Pancreas (tissue), 10 donors: ENCODE measurements at places on chromosomes 5 and 9. TPM values are rescaled to one million over a fixed set of nuclear protein-coding genes. Genes with fewer than 3 reads are reported as not detected.

DNA sequence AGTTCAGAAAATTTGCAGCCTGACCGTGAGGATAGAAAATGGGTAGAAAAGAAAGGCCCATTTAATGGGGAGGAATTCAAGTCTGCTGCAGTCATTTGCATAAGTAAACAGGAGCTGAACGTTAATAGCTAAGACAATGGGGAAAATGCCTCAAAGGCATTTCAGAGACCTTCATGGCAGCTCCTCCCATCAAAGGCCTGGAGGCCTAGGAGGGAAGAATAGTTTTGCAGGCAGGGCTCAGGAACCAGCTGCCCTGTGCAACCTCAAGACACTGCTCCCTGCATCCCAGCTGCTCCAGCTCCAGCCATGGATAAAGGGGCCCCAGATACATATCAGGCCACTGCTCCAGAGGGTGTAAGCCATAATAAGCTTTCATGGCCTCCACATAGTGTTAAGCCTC lies 32.2 kb upstream of the CDH18 start:
- H3K4me3 ChIP-seq: no peak overlapping the region
- no peak for DNase-seq
- H3K27me3 ChIP-seq: no peaks in the 10 kb centered on the region
- no peaks in the 10 kb centered on the region for H3K36me3 ChIP-seq
- no peak overlapping the region for H3K27ac ChIP-seq

- H3K36me3 ChIP-seq: no peaks in the 10 kb centered on the region
- no peaks in the 10 kb centered on the region for H3K27me3 ChIP-seq
- H3K4me3 ChIP-seq: no peak overlapping the region
- no peak overlapping the region for H3K27ac ChIP-seq
- no peak for DNase-seq
These were observed 5.7 kb downstream of the PCDHB4 start for GRCh38 chr5:141127305-141127704.

- DNase-seq: no peak
- H3K27me3 ChIP-seq: peaks cover 56% of the 10 kb centered on the region
- no peaks in the 10 kb centered on the region for H3K4me1 ChIP-seq
- no peak overlapping the region for H3K4me3 ChIP-seq
These were observed 9.5 kb downstream of the IRX2 start for GRCh38 chr5:2741956-2742355.

DNA sequence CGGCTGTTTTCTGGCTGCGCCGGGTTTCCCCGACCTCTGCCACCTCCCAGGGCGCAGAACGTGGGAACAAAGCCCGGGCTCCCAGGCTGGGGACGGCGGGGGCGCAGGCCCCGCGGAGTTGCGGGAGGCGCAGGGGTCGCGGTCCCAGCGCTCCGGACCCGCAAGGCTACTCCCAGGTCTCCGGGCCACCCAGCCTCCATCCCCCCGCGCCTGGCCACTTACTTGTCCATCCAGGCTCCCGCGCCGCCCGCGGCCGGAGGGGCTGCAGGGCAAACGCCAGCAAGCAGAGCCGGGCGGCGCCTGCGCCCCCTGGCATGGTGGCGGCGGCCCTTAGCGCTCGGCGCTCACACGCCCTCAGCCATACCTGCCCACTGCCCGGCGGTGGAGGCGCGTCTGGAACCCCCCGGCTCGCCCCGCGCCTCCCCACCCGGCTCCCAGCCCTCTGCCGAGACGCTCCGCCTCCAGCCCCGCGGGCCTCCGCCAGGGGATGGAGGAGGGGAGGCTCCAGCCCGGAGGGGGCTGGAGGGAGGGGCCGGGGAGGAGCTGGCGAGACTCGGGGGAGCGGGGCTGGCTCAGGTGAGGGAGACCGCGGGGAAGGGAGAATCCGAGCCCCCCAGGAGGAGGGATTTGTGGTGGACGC lies at the start of gene ADAM19:
Gene ADAM19 (minus strand): TSS at position 395 of the 640 bp plus-strand sequence. CDS start 79 bp downstream, at position 316.
- no peak within 1 kb of the TSS for H3K27ac ChIP-seq
- no peaks in the 10 kb centered on the region for H3K36me3 ChIP-seq
- H3K4me3 ChIP-seq: peak within 1 kb of the TSS; percentile 59
- DNase-seq: no peak
- no peaks in the 10 kb centered on the region for H3K4me1 ChIP-seq
- H3K27me3 ChIP-seq: peaks cover 8% of the 10 kb centered on the region

DNA sequence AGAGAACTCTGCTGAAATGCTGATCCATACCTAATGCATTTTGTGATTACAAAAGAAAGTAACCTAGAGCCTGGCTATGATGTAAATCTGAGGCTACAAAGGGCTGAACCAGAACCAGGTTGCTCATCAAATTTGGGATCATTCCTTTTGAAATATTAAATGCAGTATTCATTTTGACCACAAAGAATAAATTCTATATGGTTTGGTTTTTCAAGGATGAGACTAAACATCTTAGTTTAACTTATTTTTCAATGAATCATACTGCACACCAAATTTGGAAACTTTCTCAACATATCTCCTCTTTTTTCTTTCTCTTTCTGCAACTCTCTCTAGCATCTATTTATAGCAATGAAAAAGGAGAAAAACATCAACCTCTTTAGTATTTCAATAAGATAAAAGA lies 46.5 kb downstream of the CEMIP2 start:
- no peak overlapping the region for H3K4me3 ChIP-seq
- no peak for DNase-seq
- H3K36me3 ChIP-seq: peaks cover 22% of the 10 kb centered on the region
- H3K27ac ChIP-seq: no peak overlapping the region
- H3K4me1 ChIP-seq: peaks cover 10% of the 10 kb centered on the region
- H3K27me3 ChIP-seq: no peaks in the 10 kb centered on the region

DNA sequence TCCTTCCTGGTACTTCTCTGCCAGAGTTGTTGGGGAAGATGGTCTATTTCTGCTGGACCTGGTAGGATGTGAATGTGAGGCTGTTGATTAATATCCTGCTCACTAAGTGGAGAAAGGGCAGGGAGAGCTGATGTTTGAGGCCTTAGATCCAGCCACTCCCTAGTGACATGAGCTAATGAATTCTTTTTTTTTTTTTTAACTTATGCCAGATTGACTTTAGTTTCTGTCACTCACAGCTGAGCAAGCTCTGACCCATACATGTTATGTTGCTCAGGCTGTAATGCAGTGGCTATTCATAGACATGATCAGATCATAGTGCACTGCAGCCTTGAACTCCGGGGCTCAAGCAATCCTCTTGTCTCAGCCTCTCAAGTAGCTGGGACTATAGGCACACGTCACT lies 75.1 kb upstream of the SPRY4 start:
- no peak for DNase-seq
- H3K36me3 ChIP-seq: no peaks in the 10 kb centered on the region
- H3K4me3 ChIP-seq: no peak overlapping the region

DNA sequence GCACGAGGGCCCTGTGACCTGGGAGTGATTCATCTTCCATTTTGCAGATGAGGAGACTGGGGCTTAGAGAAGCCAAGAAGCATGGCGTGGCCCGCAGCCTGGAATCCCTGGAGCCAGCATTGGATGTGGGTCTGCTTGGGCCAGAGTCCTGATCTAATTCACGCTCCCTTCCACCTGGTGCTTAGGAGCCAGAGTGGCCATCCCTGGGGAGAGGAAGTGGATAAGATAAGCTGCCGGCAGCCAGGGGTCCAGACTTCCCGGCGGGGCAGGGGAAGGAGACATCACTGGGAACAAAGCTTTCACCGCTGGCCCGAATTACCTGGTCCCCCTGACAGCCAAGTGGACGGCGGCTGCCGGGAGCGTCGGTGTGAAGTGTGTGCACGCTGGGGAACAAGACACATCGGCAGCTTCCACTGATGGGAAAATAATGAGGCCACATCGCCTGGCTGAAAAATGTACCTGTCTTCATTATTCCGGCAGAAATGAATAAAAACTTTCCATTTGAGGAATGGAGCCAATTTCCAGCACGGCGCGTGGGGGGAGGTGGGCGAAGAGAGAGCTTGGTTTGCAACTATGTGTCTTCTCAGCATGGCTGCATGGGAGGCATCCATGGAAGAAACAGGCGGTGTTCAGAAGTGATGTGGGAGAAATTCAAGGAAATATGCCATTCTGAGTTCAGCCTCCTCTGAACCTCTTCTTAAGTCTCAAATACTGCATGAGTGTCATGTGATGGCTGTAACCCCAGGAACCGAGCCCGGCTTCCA lies 78.5 kb downstream of the OLFM1 start:
- H3K36me3 ChIP-seq: no peaks in the 10 kb centered on the region
- no peaks in the 10 kb centered on the region for H3K4me1 ChIP-seq
- no peaks in the 10 kb centered on the region for H3K27me3 ChIP-seq
- H3K27ac ChIP-seq: no peak overlapping the region
- no peak for DNase-seq
- no peak overlapping the region for H3K4me3 ChIP-seq

GRCh38 chr9:21174671-21175070 lies 8.2 kb upstream of the IFNA21 start:
- no peaks in the 10 kb centered on the region for H3K4me1 ChIP-seq
- no peak for DNase-seq
- H3K27me3 ChIP-seq: no peaks in the 10 kb centered on the region
- H3K36me3 ChIP-seq: no peaks in the 10 kb centered on the region

DNA sequence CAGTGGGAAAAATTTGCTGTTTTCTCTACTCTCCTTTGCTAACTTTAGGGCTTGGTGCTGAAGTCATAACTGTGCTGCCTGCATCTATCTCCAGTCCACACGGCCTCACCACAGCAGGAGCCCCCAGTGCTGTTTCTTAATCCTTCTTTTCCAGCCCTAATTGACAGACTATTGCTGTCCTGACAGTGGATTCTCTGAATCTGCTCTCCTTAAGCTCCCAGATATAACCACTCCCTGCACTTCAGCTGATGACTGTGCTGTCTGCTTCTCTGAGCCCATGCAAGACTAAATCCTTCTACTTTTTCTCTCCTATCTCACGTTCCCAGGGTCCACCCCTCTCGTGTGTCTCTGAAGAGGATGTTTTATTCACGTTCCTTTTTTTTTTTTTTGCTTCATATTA lies 19.7 kb upstream of the GRIA1 start:
- H3K36me3 ChIP-seq: no peaks in the 10 kb centered on the region
- DNase-seq: no peak
- no peaks in the 10 kb centered on the region for H3K27me3 ChIP-seq
- H3K4me3 ChIP-seq: no peak overlapping the region
- no peaks in the 10 kb centered on the region for H3K4me1 ChIP-seq

DNA sequence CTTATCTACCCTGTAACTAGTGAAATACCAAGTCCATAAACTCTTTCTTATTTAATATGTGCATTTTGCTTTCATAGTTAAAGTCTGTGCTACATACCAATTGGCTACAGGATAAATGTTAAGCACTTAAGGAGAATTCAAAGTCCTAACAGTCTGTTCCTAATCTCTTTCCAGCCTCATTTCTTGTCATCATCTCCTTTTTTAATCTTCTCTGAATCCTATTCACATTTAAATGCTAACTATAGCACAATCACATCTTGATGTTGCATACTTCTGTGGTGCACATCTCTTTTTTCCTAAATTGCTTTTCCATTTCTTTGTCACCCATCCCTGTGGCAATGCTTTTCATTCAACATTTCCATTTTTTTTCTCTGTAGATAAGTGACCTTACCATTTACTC lies 996.1 kb upstream of the TYRP1 start:
- no peaks in the 10 kb centered on the region for H3K4me1 ChIP-seq
- no peaks in the 10 kb centered on the region for H3K36me3 ChIP-seq
- no peaks in the 10 kb centered on the region for H3K27me3 ChIP-seq
- DNase-seq: no peak

DNA sequence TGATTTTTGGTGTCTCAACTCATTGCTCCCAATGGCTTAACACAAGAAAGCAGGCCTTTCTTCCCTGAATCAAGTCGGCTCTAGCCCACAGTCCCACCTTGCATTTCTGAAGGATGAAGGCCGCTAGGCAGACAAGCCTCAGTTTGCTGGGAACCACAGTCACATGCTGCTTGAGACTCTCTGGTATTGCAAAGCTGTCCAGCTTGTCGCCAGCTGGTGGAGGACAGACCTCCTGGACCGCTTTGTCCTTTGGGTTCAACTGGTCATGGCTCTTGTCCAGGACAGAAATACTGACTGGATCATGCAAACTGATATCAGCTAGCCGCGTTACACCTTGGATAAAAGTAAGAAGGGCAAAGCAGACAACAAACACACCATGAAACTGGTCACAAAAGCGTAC lies 23.1 kb downstream of the DDX31 start:
- H3K4me1 ChIP-seq: no peaks in the 10 kb centered on the region
- no peaks in the 10 kb centered on the region for H3K27me3 ChIP-seq
- DNase-seq: no peak
- no peak overlapping the region for H3K4me3 ChIP-seq
- H3K36me3 ChIP-seq: peaks cover 3% of the 10 kb centered on the region

- no peaks in the 10 kb centered on the region for H3K36me3 ChIP-seq
- no peak overlapping the region for H3K4me3 ChIP-seq
- no peaks in the 10 kb centered on the region for H3K27me3 ChIP-seq
These were observed 16.2 kb upstream of the MAT2B start for GRCh38 chr5:163489055-163489744.

- H3K27me3 ChIP-seq: no peaks in the 10 kb centered on the region
- H3K36me3 ChIP-seq: no peaks in the 10 kb centered on the region
- no peaks in the 10 kb centered on the region for H3K4me1 ChIP-seq
- no peak overlapping the region for H3K4me3 ChIP-seq
These were observed 165.2 kb downstream of the SLC25A46 start for GRCh38 chr5:110903966-110904365.

- no peaks in the 10 kb centered on the region for H3K4me1 ChIP-seq
- H3K36me3 ChIP-seq: peaks cover 6% of the 10 kb centered on the region
- DNase-seq: peak; percentile 17
- H3K27me3 ChIP-seq: no peaks in the 10 kb centered on the region
- H3K4me3 ChIP-seq: no peak overlapping the region
- no peak overlapping the region for H3K27ac ChIP-seq
These were observed 98.9 kb downstream of the CSNK1G3 start for GRCh38 chr5:123610665-123611405.

DNA sequence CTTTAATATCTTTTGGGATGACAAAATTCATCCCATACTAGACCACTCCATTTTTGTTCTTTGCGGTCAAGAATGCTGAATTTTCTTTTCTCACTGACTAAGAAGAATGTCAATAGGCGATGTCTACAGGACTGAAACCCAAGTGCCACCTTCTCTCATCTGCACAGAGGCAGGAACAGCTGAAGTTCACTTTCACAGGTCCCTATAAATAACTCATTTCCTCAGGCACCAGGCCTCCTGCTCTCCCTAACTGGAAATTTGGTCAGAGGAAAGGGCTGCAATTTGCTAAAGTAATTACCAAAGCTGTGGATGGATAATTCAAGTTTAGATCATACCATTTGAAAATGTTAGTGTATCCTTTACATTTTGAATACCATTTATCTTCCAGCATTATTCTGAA lies 142.9 kb downstream of the DIRAS2 start:
- no peak overlapping the region for H3K27ac ChIP-seq
- no peaks in the 10 kb centered on the region for H3K4me1 ChIP-seq
- DNase-seq: no peak
- no peaks in the 10 kb centered on the region for H3K36me3 ChIP-seq
- H3K4me3 ChIP-seq: no peak overlapping the region

- no peak overlapping the region for H3K4me3 ChIP-seq
- no peaks in the 10 kb centered on the region for H3K36me3 ChIP-seq
- no peak overlapping the region for H3K27ac ChIP-seq
- H3K4me1 ChIP-seq: no peaks in the 10 kb centered on the region
- no peaks in the 10 kb centered on the region for H3K27me3 ChIP-seq
These were observed 118.1 kb downstream of the DPYSL3 start for GRCh38 chr5:147391781-147392180.

OBP2B gene
- not detected for total RNA-seq

ADAMTS16 gene
- 2.2 TPM for total RNA-seq

NUTM2G gene
- total RNA-seq: not detected

RORB gene
- total RNA-seq: 0.40 TPM
